ENCODE measurements at places on chromosomes 12 and 14.

- no peak for DNase-seq
Observed at GRCh38 chr14:98137131-98138025, 1134.6 kb downstream of the BCL11B start.

- no peak for DNase-seq
Observed at GRCh38 chr14:47207617-47208016, 467.8 kb downstream of the MDGA2 start.

DNA sequence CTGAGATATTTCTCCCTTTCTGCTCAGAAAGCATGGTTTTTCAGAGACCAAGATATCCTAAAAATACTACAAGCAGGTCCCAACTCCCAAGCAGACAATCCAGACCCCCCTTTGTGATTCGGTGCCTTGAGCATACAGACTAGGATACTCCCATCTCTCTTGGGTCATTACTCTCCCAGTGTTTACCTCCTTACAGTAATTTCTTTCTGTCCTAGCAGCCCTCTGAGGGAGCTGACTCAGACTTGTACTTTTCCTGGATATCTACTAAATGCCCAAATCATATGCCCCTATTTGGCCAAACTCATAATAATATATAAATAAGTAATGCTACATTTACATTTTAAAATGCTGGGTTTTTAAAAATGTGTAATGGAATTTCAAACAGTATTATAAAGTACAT is 355.6 kb downstream of the LRIG3 start:
- DNase-seq, result no peak

- DNase-seq, result no peak
Observed at GRCh38 chr14:29085546-29085945, 319.0 kb downstream of the FOXG1 start.
